ENCODE measurements at places on chromosomes 4 and X.

DNA sequence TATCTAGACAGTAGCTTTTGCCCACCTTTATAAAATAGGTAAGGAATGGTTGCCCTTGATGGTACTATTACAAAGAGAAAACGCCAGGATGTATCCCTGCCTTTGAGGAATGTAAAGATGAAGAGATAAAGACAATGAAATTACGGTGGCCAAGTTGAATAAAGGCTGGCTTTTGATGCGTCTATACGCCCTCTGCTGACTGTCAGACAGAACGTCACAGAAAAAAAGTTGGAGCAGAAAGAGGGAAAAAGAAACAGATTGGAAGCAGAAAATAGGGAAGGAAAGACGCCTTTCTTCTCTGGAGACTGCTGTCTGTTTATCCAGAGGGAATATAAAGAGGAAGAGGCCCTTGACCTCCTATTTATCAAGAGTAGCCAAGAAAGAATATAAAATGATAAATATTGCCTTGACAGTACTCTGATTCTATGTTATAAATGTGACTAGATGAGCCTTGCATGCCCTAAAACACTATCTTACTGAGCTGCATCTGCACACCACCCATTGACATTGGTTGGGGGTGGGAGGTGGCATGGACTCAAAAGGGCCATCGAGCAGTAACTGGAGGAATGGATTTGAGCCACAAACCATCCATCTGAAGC, 30.6 kb downstream of the PCDH19 start:
- DNase-seq, result no peak

DNA sequence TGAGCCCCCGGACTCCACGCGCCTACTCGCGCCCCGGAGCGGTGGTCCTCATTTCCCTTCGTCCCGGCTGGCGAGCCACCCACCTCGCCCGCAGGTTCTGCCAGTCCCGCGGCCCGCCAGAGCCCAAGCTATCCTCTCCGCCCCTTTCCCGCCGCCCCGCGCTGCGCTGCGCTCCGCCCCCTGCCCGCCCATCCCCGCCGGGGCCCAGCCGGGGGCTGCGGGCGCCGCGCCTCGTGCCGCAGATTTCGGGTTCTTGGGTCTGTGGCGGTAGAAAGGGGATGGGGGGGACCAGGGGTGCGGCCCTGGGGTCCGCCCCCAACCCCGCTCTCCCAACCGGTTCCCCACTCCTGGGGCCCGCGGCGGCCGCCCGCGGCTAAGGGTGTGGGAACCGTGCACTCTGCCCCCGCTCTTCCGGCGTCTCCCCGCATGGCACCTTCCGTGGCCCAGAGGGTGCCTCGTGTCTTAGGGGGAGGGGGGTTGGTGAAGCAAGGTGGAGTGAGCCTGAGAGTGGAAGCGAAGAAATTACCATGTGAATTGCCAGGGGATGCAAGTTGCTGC, 650.8 kb upstream of the DIPK2B start:
- DNase-seq, result no peak

DNA sequence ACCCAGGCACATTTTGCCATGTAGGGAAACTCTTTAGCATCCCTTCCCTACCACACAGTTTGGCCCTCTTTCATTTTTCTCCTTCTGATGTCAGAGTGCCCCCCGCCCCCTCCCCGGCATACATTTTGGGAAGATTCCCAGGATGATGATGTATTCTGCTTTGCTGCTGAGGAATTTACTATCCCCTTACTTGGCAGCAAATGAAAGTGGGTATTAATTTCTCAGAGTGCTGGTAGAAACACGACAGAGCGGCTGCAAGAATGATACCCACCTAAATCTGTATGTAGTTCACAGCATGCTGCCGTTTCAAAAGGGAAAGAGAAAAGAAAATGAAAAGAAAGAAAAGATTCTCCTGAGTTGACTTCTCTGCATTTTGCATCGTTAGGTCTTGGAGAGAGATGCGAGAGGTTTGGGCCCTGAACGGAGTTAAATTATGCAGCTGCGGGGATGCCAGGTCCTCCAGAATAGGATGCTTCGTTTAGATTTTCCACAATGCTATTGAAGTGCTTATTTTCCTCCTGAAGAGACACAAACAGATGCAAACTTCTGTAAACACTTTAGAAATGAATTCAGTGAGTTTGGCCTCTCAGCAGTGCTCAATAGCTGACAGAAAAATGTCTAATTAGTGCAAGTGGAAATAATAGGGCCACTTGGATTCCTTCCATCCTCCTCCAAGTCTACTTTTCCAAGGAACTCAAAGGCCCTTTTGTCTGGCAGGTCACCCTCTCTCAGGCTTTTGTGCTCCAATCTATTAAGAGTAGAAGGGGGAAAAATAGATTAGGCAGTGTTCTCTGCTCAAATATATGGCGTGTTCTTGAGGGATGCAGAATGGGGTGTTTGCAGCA, 106.2 kb downstream of the ALPK1 start:
- no peak for DNase-seq

GRCh38 chrX:25527156-25527555, 511.4 kb upstream of the ARX start:
- DNase-seq, result no peak

DNA sequence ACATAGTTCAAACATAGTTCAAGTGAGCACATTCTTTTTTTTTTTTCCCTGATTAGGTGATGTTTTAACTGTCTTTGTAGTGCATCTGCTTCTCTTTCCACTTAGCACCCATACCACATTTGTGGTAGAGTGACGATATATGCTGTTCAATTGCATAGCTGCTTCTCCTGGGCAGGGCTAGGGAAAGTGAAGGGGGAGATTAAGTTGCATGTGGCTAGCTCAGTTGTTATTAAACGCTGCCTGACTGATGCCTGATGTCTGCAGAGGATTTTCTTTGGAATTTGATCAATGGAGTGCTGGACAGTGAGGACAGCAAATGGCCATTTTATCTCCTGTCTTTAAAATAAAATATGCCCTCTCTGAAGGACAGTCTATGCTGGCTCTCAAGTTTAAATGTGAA, 63.7 kb downstream of the ANK2 start:
- DNase-seq, result no peak

DNA sequence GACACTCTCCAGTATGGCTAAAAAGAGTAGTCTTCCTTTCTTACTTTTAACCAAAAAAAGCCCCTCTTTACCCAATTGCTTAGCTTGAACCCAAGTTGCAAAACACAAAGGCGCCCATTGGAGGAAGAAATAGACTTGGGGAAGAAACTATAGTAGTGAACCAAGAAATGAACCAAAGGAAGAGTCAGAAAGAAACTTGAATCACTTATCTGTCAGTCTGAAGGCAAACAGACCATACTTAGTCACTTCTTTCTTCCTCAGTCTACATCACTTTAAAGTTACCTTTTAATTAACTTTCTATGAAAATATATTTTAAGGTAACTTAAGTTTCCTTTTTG, 161.4 kb upstream of the GIMD1 start:
- no peak for DNase-seq

DNA sequence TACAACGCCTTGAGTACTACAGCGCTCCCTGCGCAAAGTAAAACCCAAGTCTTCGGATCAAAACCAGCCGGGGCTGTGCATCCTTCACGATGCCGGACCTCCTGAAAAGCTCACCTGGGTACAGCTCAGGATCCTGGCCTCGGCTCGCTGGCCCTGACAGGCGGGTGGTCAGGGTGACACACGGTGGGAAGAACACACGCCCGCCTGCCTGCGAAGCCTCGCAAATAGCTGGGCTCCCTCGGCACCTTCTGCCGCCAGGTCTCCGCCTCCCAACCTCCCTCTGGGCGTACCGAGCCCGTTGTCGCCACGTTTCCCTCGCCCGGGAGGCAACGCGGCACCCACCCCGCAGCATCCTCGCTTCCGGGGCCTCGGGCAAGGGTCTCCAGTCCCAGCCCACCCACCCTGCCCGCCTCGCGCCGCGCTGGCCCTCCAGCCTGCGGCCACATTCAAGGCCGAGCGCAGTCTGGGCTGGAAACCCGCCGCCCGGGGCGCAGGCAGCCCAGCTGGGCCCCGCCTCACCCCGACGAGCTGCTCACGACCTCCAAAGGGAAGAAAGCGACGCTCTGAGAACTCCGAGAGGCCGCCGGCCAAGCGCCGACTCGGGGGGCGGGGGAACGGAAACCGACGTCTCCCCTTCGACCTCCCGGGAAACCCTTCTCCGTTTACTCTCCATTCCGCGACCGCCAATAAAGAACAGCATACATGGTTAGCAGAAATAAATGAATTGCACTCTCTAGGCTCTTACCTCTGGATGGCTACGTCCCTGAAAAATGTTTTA, 511 bp downstream of the PPM1K start:
- DNase-seq, result no peak

DNA sequence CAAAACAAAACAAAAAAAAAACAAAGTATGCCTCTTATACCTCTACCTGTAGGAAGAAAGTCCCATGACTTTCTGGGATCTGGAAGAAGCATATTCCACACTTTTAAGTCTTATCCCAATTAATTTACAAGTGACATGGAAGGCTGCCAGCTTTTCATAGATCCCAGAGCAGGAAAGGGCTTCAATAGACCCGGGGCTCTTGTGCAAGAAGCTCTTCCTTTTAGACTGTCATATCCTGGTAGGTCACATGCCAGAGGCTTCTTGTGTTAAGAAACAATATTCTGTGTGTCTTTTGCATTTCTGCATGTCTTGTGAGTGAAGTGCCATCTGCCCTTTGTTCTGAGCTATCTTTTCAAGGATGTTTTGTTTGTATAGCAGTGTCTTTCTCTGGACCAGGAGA, 84.4 kb upstream of the PHOX2B start:
- no peak for DNase-seq

DNA sequence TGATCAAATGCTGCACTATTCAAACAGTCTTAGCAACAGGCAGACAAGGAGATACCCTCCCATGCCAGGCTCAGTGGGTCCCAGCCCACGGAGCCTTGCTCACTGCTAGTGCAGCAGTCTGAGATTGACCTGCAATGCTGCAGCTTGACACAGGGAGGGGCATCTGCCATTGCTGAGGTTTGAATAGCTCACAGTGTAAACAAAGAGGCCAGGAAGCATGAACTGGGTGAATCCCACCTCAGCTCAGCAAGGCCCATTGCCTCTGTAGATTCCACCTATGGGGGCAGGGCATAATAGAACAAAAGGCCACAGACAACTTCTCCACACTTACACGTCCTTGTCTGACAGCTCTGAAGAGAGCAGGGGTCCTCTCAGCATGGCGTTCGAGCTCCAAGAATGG, 26.6 kb upstream of the ZXDB start:
- DNase-seq, result no peak

GRCh38 chr4:6011686-6012085, 6.5 kb downstream of the C4orf50 start:
- DNase-seq, result no peak

DNA sequence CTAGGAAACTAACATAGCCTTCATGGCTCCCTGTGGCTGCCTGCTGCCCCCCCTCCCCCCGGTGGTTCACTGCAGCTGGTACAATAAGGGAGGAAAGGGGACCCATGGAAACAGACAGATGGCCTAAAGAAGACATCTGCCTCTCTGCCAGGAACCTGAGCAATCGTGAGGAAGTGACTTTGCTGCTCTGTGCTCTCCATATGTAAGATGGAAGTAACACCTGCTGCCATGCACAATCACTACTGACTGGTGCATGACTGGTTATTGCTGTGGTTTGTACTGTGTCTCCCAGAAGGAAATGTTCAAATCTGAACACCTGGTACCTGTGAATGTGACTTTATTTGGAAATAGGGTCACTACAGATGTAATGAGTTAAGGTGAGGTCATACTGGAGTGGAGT, 43.6 kb downstream of the CD99L2 start:
- no peak for DNase-seq

DNA sequence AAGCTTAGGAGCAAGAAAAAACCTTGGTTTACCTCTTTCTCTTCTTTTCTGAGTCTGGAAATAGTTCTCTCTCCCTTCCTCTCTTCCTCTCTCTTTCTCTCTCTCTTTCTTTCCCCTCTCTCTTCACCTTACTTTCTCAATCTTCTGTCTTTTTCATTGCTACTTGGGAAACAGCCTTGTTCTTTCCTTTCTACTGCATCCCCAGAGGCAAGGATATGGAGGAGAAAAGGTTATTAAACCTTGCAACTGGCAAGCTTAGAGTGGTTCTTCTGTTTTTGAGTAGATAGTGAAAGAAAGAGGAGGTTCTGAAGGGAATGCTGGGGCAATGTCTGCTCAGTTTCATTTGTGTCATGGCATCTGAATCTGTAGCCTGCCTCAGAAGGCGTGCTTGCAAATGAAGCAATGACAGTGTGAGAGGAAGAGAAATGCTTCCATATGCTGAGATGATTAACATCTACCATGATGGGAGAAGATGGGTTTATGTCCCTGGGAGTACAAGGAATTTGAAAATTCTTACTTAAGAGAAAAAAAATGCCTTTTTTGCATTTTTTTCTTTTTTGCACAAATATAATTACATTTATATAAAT, 190.6 kb downstream of the CEP135 start:
- DNase-seq, result no peak

DNA sequence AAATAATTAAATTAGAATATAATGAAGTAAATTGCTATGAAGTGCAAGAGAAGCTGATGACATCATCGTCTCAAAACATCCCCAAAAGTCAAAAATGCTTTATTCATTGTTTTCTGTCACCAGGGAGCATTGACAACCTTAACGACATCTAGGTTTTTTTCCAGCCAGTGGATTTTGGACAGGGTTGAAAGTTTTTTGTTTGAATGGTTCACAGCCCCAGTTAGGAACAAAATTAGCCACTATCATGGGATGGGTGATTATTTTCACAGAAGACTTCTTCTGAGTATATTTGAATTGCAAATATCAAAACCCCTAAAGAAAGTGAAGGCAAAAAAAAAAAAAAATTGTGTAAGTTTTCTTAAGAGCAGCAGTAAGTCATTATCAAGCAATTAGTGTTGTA, 826.1 kb downstream of the STPG2 start:
- no peak for DNase-seq

- DNase-seq, result no peak
Observed at GRCh38 chr4:136680271-136680670, 852.0 kb downstream of the PCDH18 start.

GRCh38 chr4:69490271-69490670, 5.4 kb downstream of the UGT2B4 start:
- DNase-seq, result no peak

DNA sequence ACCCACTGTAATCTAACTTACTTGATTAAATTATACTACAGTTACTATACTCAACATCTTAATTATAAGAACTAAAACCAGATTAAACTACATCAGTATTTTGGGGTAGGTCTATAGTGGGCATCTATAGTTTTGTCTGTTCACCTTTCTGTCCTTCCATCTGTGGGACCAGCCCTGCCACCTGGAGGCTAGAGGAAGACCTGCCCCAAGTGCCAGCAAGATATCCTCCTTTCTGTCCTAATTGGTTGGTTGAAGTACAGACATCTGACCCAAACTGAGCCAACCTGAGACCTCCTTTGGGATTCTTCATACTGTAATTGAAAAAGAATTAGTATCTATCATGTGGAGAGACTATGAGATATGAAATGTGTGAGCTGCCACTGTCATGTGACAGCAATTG, 172.2 kb upstream of the TLL1 start:
- no peak for DNase-seq

DNA sequence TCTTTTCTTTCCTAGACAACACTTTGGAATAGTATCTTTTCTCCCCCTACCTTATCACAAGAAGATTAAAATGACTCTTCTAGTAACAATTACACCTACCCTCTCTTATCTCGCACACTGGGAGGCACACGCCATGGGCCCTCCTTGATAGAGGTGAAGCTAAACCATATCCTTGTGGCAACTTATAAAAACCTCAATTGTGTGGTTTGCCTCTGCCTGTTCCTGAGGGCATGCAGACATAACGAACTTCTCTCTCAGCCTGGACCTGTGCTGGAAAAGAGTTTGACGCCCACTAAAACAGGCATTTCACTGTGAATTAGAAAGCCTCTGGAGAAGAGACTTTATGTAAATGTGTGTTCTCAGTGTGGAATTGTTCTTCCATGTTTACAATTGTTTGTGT, 141.2 kb downstream of the NDST3 start:
- DNase-seq, result no peak
